ENCODE measurements at places on chromosomes 16 and 17. TPM values are rescaled to one million over a fixed set of nuclear protein-coding genes. Genes with fewer than 3 reads are reported as not detected.

The PTX4 gene
- total RNA-seq = not detected

The CHST5 gene
- 0.04 TPM for total RNA-seq

The GCGR gene
- 0.18 TPM for total RNA-seq

The KCNG4 gene
- not detected for total RNA-seq

The MT1E gene
- not detected for total RNA-seq

The CNTROB gene
- 47.2 TPM for total RNA-seq

The ANKS4B gene
- total RNA-seq = 0.06 TPM

The GP2 gene
- not detected for total RNA-seq

The SALL1 gene
- 0.11 TPM for total RNA-seq

The JUP gene
- 131 TPM for total RNA-seq

The SLFN14 gene
- not detected for total RNA-seq

The NPIPB6 gene
- total RNA-seq = 2.0 TPM

The CLEC3A gene
- not detected for total RNA-seq

The KRT27 gene
- not detected for total RNA-seq

The ARHGDIG gene
- 3.4 TPM for total RNA-seq
